HT1080 (cell line): ENCODE measurements at places on chromosomes 7 and 10. TPM values are rescaled to one million over a fixed set of nuclear protein-coding genes. Genes with fewer than 3 reads are reported as not detected.
A peak's percentile ranks its signal among the peaks of the same experiment; 100 is the strongest.

The ASB4 gene
- not detected in 2 replicates for total RNA-seq

- no peak for DNase-seq
These were observed 46.3 kb downstream of the HK1 start for GRCh38 chr10:69324583-69324982.

DNA sequence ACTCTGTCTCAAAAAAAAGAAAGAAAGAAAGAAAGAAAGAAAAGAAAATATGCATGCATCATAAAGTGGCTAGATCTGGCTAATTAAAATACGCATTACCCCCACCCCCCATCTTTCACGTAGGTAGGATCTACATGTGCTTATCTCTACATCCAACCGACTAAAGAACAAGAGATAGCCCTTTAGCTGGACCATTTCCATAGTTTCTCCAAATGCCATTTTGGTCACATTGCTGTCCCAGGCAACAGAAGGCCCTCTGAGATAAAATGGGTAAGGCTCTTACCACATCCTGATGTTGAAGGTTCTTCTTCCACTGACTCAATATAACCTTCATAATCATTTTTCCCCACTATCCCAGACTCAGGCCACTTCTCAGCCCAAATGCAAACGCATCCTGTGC lies 31.5 kb downstream of the PIK3AP1 start:
- DNase-seq, result no peak

- DNase-seq, result peak; percentile 48
These were observed 122.8 kb downstream of the UBE2H start for GRCh38 chr7:129829737-129830631.

The MALRD1 gene
- not detected in 2 replicates for total RNA-seq

The CYTH3 gene
- 15.3 and 20.4 TPM in 2 replicates for total RNA-seq

The PHYHIPL gene
- total RNA-seq, result not detected in 2 replicates

DNA sequence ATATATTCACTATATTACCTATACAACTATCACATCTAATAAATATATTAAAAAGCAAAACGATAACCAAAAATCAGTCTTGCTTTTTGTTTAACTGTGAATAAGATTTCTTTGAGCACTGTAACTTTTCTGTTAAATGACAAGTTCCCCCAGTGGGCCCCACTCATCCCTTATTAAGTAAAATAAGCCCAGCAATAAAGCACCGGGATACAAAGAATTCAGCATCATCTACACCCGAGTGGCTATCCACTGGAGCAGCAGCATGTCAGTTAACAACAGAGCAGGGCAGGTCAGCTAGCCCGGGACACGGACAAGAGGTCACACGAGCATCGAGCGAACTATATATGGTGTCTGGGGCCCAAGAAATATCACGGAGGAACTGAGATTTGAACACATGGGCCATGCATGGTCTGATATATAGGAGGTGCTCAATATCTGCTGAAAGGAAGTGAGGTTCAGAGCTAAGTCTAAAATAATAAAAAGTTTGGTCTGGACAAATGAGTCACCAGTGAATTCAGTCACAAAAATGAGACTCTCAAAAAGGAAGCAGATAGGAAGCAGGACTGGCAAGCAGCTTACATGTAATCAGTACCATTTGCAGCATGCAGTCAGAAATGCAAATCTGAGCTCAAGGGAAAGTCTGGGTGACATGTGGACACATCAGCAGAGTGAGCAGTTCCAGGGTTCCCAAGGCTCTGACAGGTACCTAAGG lies 4.1 kb downstream of the ERCC6 start:
- peak; percentile 85 for DNase-seq

- peak; percentile 62 for DNase-seq
These were observed 72.6 kb upstream of the NFKB2 start for GRCh38 chr10:102322914-102323313.

- no peak for DNase-seq
These were observed 858 bp upstream of the TEX36 start for GRCh38 chr10:125683821-125684220.

DNA sequence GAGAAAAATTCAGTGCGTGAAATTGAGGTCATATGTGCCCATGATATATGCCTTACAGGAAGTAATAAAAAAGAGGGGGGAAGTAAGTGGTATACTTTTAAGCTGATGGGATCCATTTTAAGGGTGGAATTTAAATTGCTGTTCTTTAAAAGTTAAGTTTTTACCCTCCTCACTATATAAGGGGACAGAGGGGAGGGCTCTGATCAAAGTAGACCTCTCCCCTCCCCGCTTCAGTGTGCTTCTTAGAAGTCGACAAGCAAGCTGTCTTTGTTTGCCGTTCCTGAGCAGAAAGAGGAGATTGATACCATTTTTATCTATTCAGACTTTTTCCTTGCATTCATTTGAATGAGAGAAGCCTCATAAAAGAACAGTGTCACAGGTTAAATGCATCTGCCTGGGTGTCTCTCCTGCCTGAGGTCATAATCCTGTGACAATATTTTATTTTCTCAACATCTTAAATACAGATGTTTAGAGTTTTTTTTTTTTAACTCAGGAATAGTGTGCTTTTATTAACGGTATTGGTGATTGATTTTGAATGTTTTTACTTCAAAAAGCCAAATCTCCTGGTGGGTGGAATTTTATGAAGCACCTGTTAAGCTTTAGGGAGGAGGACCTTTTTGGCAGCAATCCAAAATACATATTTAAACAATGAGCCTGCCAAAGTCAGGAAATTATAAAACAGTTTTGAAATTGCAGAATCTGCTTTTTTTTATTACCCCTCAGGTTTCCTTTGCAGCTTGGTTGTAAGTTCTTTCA lies 141.7 kb downstream of the KAT6B start:
- DNase-seq, result no peak

DNA sequence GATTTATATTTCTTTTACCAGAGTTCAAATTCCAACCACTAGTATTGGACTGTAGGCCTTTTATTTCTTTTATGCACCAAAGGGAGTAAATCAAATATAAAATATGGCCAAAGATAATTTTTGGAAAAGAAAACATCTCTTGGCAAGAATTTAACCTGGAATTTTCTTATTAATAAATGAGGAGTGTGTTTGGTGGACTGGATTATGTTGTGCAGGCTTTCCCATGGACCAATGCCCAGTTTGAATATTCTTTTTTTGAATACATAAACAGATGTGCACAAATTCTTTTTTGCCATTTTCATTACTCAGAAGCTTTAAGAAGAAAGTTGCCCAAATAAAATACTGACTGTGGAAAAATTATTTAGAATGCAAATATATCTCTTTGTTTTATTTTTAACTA lies 22.1 kb upstream of the PRKG1 start:
- DNase-seq, result no peak

The C7orf57 gene
- total RNA-seq, result 1.2 TPM in 1 of 2 replicates, not detected in the other

The ZNF503 gene
- 1.8 and 2.8 TPM in 2 replicates for total RNA-seq

DNA sequence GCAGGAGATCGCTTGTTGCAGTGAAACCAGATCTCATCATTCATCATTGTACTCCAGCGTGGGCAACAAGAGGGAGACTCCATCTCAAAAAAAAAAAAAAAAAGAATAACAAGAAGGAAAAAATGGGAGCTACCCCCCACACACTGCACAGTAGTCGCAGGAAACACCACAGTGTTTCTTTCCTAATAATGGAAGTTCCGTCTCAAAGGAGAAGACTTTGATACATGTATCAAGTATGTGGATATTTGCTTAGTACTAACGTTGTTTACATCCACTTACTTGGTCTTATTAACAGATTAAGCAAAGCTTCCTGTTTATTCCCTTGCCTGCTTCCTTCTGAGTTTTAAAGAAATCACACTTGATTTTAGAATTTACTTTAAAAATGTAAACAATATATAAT lies 22.2 kb downstream of the YAE1 start:
- DNase-seq, result no peak

DNA sequence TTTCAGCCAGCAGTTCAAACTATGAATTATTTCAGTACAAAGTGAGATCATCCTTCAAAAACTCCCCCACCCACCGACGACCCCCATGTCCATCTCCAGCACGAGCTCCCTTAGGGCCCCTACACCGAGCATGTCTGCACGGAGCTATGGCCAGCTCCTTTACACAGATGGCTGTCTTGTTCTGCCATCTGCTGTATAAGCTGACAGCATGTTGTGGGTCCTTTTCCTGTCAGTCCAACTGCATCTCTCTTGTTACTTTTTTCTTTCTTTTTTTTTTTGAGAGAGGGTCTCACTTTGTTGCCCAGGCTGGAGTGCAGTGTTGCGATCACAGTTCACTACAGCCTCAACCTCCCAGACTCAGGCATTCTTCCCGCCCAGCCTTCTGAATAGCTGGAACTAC lies 21.6 kb downstream of the NPC1L1 start:
- no peak for DNase-seq

GRCh38 chr7:128801003-128801402 lies 9.2 kb downstream of the CCDC136 start:
- no peak for DNase-seq

The INMT gene
- total RNA-seq, result not detected in 2 replicates

GRCh38 chr10:73983096-73984047 lies 14.5 kb upstream of the VCL start:
- no peak for DNase-seq

- DNase-seq, result no peak
These were observed 114.1 kb downstream of the VIPR2 start for GRCh38 chr7:159030490-159031134.

GRCh38 chr7:148687555-148687954 lies 11.1 kb upstream of the CUL1 start:
- no peak for DNase-seq

The EPHA1 gene
- total RNA-seq, result 0.31 TPM in 1 of 2 replicates, not detected in the other

DNA sequence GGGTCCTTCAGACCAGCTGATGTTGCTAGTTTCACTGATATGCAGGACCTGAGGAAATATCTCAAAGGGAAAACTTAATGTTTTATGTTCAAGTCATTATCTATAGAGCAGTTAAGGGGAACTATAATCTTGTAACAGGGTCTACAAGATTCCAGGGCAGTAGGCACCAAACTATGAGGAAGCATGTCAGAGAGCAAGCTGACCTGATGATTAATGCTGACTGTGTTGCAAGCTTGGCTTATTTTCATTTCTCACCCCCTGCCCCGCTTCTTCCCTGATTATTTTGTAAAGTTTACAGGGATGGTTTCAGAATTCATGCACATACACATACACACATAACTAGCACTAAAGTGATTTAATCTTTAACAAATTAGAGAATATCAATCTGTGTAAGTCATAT lies 84.3 kb upstream of the CACNA2D1 start:
- DNase-seq, result peak; percentile 41

DNA sequence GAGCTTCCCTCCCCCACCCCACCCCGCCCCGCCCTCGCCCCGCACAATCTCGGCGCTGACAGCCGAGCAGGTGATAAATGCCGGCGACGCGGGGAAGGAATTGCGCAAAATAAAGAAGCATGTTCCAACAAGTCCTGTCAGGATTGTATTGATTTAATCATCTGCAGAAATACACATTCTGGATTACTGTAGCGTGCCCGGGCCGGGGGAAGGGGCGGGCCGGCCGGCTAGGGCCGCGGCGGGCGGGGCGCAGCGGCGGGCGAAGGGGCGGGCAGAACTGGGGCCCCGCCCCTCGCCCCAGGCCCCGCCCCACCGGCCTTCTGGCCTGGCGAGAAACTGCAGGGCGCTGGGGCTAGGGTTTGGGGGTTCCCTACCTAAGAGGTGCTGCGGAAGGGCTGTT lies 88.9 kb upstream of the PAX2 start:
- DNase-seq, result no peak

The HOXA5 gene
- total RNA-seq, result 1.7 and 1.9 TPM in 2 replicates

DNA sequence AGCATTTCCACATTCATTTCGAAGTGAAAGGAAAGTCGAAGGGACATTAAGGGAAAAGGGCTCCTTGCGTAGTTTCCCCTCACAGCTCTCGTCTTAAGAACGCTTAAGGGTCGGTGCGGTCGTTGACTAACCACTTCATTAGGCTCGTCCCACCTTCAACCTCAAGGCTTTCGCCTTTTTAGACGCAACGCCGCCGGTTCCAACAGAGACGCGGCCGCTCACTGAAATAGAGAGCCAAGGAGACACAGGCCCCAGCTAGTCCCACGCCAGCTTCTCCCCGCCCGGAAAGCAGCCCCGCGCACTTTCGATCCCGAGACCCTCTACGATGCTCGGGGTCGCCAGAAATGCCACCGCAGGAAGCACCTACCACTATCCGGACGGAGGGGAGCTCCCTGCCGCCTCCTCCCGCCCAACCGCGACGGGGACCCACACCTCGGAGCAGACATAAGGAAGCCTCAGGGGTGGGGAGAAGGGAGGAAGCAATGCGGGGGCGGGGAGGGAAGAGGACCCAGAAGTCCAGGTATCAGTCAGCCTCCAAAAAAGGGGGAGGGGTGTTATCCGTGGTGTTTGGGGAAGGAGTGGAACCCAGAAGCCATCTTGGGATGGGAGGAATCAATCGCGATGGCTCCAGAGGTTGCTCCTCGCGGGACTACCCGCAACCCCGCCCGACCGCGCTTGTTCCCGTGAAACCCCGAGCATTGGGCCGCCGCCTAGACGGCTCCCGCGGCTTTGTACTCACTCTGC lies 559 bp downstream of the TRA2A start:
- peak; percentile 32 for DNase-seq

The ERV3-1 gene
- 1.5 and 1.7 TPM in 2 replicates for total RNA-seq

GRCh38 chr10:92327445-92328433 lies 36.8 kb downstream of the MARCHF5 start:
- no peak for DNase-seq

- DNase-seq, result no peak
These were observed 50.1 kb downstream of the PLEKHS1 start for GRCh38 chr10:113801569-113801968.

GRCh38 chr10:124017729-124018128 lies 75.7 kb downstream of the CHST15 start:
- DNase-seq, result no peak

DNA sequence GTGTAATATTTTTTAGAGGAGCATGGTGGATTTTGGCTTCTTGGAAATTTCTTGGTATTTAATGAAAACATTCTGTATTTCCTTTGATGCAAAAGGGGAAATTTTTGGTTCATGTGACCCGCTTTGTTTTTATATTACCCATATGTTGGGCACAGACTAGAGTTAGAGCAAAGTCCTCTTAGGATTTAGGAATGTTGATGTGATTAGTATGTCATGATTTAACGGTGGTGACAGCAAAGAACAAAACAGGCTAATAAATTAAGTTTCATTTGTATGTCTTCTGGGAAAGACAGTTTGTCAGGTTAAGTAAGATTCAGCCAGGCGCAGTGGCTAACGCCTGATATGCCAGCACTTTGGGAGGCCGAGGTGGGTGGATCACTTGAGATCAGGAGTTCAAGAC lies 304.6 kb downstream of the REEP3 start:
- no peak for DNase-seq

DNA sequence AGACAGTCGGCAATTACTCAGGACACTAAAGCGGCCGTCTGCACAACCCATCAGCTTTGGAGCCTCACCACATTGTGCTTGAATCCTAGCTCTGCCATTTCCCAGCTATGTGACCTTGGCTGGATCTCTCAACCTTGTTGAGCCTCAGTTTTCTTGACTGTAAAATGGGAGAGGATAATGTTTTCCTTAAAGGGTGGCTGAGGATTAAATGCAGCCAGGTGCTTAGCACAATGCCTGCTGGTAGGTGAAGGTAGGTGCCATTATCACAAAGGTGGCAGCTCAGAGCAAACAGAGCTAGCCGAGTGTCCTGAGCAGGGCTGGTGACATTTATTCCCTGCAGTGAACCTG lies 508.5 kb upstream of the ZMIZ1 start:
- no peak for DNase-seq

GRCh38 chr10:115093286-115093775 lies at the start of gene ATRNL1:
ATRNL1 (plus strand) TSS chr10:115093365; CDS start chr10:115093751, 386 bp downstream.
- peak; percentile 4 for DNase-seq
